Activated T-helper 1 cell treated with Interleukin-2 at 50 U/mL for 16 hours (primary cell): ENCODE measurements at places on chromosomes 2 and 18.

DNA sequence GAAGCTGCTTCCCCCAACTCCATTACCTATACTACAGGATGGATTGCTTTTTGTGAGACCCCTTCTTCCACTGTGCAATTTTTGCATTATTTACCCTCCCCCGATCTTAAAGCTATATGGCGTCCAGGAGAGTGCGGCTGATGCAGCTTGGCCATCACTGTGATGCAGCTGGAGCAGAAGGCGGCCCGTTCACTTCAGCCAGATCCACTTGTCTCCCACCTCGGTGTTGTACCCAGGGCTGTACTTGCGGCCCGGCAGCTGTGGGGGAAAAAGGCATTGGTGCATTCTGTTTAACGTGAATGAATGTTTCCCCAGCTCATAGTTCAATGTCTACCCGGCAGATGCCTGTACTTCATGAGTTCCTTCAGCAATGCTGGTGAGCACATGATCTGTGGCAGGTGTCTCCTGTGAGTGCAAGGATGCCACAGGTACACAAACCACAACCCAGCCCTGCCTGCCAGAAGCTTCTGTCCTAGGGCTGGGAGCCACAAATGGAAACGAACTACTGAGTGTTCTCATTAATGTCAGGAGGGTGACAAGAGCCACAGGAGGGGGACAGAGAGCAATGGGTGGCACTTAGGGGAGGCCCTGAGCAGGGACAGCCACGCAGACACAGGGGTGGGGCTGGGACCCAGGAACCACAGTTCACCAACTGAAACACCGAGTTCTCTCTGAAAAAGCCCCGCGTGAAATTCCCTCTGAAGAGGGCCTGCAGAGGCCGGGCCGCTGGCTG, 64.0 kb downstream of the NDUFA10 start:
- no peak for DNase-seq

DNA sequence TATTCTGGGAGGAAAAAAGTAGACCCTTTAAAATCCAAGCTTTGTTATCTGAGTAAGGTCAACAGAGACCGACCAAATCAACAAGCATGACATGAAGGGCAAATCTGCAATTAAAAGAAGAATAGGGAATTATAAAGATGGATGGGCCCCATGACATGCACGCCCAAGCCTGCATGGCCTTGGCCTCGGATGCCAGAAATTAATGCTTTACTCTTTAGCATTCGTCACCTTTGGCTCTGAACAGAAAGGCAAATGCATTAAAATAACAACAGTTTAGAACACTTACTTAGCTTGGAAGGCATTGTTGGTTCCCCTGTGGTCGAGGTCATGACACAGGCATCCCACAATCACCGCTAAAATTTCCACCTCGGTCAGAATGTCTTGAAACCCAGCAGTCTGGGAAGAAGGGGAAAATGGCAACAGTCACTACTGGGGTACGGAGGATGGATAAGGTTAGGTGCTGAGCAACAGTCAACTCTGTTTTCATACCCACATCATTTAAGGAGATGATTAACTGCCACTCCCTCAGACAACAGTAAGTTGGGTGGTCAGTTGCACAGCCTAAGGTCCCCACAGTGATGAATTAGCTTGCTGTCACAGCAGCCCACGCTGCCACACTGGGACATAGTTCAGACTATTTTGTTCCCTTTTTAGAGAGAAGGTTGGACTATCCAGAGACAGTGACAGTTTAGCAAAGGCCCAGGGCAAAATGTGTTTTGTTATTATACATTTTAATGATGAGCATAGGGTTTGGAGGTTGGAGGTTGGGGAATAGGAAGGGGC, 319.1 kb downstream of the AGPS start:
- no peak for DNase-seq

DNA sequence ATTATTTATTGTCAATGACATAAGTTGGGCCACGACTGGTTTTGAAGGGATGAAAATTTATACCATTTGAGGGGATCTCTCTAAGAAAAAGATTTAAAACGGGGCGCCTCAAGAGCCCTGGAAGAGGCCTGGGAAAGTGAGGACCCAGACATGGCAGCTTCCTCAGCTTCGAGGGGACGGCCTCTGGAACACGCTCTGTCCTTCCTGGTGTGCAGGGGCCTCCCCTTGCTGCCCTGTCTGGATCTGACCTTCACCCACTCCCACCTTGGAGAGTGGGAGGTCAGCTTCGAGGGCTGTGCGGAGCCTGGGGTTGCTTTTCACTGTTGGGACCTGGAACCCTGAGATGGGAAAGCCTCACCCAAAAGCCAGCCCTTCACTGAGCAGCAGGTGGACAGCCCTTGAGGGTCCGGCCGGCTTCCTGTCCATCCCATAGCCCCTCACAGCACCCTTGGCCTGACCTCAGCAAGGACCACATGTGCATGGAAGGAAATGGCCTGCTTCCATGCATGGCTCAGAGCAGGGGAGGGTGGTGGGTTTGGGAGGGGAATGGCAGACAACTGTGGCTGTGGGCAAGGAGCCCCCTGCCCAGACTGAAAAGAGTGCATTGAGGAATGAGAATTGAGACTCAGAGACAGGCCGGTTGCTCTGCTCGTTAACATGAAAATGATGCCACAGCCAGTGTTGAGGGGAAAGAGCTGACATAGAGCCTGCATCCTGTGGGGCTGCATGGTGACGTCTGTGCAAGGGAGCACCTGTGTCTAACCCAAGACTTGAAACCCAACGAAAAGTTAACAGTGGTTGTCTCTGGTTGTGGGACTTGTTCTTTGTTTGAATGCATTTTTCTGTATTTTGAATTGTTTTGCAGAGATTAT, 16.3 kb downstream of the FBLN7 start:
- DNase-seq: peak; percentile 18

DNA sequence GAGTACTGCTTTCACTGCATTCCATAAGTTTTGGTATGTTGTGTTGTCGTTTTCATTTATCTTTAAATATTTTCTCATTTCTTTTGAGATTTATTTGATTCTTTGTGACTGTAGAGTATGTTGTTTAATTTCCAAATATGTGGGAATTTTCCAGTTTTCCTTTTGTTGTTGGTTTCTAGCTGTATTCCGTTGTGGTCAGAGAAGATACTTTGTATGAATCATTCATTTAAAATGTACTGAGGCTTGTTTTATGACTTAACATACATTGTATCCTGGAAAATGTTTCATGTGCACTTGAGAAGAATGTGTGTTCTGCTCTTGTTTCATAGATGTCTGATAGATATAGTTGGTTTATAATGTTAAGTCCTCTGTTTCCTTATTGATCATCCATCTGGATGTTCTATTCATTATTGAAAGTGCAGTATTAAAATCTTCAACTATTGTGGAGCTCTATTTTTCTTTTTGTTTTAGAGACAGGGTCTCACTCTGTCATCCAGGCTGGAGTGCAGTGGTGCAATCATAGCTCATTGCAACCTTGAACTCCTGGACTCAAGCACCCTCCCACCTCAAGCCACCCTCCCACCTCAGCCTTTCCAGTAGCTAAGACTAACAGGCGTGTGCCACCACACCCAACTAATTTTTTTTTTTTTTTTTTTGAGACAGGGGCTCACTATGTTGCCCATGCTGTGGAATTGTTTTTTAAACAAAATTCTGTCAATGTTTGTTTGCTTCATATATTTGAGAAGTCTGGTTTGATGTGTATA, 96.8 kb downstream of the TAF4B start:
- DNase-seq: no peak

- DNase-seq: no peak
These were observed 146.6 kb downstream of the TNS1 start for GRCh38 chr2:217856159-217856558.

DNA sequence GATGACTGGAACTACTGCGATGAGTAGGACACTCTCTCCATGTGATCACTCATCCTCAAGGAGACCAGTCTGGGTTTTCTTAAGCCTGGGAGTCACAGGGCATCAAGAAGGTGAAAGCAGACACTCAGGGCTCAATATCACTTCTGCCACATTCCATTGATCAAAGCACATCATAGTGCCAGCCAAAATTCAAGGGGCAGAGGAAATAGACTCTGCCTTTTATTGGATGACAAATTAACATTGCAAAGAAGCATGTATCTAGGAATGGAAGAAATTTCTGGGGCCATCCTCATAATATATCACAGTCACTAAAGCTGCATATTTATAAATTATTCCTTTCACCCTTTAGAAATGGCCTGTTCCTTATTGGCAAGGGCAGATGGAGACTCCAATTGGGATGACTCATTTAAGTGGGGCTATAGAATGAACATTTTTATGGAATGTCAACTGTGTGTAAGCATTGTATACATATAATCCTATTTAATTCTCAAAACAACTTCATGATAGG, 114.8 kb upstream of the CDC42EP3 start:
- DNase-seq: no peak

DNA sequence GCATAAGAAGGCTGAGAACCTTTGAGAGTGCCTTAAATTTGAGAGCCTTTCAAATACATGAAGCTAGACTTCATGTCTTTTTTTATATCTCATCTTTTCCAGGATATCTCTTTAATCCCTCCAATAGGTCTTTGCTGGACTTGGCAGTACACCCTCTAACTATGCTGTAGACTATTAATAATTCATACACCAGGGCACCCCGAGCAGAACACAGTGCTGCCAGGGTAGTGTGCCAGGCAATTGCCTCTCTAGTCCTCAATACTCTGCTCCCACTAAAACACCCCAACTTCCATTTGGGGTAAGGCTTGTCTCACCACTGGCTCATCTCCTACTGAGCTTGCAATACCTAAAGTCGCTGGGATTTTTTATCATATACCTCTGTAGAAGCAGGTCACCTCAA, 80.8 kb downstream of the VIT start:
- DNase-seq: no peak

GRCh38 chr18:62828852-62829251, 113.5 kb downstream of the PHLPP1 start:
- DNase-seq: no peak

- DNase-seq: no peak
These were observed 13.1 kb upstream of the CETN1 start for GRCh38 chr18:567122-567521.

GRCh38 chr18:3460823-3461398, 10.9 kb downstream of the TGIF1 start:
- no peak for DNase-seq

DNA sequence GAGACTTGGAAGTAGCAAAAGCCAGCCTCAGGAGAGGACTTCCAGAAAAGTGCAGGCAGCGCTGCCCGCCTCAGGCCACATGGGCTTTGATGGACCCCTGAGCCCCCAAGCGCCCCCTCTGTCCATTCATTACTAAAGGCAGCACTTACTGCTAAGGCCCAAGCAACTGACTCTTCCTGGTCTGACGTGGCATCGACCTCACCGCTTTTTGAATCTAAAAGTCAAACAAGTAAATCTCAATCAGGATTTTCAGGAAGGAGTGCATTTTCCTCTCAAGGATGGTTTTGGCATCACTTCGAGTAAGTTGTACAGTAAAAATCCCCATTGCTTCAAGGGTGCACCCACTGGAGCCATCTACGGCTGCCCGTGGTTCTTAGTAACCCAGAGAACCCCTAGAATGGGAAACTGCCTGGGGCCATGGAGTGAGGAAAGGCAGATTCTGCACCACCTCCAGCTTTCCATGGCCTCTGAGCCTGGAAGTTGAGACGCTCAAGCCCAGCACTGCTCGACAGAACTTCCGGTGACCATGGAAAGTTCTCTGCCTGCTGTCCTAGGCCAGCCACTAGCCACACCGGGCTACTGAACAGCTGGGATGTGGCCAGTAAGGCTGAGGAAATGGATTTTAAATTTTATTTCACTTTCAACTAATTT, 7.0 kb downstream of the HJURP start:
- no peak for DNase-seq

DNA sequence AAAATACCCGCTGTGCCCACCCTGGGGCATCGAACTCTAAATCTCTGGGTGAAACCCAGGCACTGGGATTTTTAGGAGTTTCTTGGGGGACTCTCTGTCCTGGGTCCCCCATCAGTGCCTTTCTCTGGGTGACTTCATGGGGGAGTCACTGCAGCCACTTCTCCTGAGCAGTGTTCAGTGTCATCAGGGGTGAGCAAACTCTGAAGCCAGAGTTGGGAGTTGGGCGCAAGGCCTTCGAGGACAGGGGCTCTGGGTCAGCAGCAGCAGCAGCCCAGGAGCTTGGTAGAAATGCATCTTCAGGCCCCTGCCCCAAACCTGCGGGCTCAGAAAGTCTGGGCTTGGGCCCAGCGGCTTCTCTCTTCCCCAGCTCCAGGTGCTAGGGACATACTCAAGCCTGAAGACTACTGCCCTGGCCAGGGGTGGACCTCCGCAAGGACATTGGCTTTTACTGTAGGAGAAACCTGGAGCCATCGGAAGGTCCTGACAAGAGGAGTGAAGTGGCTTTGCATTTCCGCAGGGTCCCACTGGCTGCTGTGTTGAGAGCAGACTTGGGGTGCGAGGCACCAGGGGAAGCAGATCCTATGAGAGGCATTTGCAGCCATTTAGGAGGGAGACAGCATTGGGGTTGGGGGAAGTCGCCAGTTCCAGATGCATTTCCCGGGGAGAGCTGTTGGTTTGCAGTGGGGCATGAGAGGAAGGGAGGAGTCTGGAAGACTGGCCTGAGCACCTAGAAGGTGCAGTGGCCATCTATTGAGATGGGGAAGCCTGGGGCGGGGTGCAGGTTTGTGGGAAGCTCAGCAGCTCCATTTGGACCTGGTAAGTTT, 51.5 kb upstream of the FAHD2A start:
- DNase-seq: no peak

- DNase-seq: no peak
These were observed 1.5 kb downstream of the OSBPL1A start for GRCh38 chr18:24396082-24396633.

GRCh38 chr2:62688771-62689170, 16.7 kb upstream of the EHBP1 start:
- DNase-seq: no peak

DNA sequence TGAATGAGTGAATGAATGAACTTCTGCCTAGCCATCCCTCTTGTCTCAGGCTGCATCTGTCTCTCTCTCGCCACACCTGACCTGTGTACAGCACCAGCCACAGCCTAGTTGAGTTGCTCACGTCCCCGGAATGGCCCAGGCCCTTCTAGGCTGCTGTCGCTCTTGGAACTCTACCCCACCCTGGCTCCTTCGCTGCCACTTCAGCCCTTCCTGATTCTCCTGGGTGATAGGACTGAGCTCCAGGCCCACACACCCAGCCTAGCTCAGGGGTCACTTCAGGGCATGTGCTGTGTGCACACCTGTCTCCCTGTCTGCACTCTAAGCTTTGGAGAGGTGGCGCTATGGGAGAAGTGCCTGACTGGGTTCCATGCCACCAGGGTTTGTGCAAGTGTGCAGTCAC, 236.6 kb downstream of the GLI2 start:
- no peak for DNase-seq

DNA sequence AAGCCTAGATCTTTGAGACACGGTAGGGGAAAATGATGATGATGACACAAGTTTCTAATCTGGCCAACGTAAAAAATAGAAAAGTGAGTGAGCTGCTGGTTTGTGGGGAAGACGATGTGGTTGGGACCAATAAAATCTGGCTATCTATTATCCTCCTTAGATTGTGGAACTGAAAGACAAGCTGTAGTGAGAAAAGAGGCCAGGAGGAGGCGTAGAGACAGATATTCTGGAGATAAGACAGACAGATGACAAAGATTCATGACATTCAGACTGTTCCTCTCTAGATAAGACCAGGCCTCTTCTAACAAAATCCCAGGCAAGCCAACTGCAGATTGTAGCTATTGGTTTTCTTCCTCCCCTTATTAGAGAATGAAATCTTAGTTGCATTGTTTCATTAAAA, 376.3 kb upstream of the UBE2E3 start:
- no peak for DNase-seq
